ENCODE measurements at places on chromosomes 4 and X. TPM values are rescaled to one million over a fixed set of nuclear protein-coding genes. Genes with fewer than 3 reads are reported as not detected.

DNA sequence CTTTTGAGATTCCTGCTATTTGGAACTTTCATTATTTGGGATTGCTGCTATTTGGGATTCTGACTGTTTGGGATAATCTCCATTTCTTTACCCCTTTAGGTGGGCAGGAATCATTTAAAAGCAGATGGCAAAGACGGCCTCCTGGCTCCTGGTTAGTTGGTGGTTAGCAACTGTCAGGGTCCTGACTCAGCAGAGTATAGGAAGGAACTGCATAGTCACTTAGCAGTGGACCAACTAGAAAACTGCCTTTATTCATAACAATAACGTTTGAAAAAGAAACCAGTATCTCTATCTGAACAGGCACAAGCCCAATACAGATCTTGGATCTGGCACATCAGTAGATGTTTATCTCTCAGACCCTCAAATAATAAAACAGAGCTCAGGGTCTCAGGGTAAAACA is 469.7 kb upstream of the FGF16 start:
- no peak for ATAC-seq

- ATAC-seq: no peak
These were observed 1093.0 kb upstream of the TENM3 start for GRCh38 chr4:181150191-181150590.

- ATAC-seq: no peak
These were observed 15.4 kb downstream of the NHS start for GRCh38 chrX:17390419-17390850.

DNA sequence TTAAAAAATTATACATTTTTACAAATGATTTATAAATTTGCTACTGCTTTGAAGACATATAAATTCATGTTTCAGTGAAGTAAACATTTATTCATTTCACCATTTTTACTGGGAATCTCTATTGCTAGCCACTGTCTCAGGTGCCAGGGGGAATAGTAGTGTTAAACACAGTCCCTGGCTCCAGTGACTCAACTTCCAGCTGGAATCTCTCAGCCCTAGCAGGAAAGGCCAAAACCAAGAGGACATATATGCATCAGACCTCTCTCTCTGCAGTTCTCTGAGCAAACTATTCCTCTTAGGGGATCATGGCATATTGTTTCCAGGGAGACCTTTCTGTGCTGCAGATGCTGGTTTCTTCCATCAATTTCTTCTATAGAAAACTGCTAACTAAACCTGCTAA is 1009.0 kb upstream of the LCORL start:
- no peak for ATAC-seq

ZAR1 gene
- total RNA-seq: not detected

All from activated T-helper 17 cell treated with anti-CD3 and anti-CD28 coated beads, Interleukin-2, amount 50 U/mL, for 72 hours (primary cell).